ENCODE measurements at places on chromosomes 2 and 18.

DNA sequence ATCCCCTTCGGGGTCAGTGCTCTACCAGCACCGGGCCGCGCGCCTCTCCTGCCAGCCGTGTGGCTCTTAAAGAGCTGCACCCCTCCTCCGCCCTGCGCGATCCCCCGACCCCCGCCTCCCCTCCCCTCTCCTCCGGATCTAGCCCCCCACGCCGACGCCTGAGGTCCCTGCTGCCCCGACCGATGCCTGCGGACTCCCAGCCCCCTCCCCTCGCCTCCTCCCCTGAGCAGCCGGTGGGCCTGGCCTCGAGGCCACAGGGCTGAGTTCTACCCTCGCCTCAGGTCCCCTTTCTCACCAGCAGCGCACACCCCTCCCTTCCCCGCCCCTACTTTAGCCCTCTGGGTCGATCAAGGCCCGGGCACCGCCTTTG lies 5.8 kb upstream of the SIX3 start:
- no peak for DNase-seq

DNA sequence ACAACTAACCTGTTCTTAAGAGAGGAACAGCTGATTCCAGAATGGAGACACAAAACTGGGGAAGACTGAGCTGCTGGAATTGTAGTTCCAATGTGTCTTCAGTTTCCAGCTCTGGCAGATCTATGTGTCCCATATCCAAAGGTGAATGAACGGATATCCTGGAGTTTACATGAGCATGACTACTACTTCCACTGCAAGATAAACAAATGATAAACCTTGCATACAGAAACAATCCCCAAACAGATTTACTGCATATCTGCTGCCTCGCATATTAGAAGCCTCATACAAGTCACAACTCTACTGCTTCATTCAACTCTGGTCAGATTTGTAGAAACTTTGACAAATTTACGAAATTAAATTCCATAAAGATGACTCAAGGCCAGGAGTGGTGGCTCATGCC lies 15.0 kb downstream of the RTTN start:
- DNase-seq = no peak

DNA sequence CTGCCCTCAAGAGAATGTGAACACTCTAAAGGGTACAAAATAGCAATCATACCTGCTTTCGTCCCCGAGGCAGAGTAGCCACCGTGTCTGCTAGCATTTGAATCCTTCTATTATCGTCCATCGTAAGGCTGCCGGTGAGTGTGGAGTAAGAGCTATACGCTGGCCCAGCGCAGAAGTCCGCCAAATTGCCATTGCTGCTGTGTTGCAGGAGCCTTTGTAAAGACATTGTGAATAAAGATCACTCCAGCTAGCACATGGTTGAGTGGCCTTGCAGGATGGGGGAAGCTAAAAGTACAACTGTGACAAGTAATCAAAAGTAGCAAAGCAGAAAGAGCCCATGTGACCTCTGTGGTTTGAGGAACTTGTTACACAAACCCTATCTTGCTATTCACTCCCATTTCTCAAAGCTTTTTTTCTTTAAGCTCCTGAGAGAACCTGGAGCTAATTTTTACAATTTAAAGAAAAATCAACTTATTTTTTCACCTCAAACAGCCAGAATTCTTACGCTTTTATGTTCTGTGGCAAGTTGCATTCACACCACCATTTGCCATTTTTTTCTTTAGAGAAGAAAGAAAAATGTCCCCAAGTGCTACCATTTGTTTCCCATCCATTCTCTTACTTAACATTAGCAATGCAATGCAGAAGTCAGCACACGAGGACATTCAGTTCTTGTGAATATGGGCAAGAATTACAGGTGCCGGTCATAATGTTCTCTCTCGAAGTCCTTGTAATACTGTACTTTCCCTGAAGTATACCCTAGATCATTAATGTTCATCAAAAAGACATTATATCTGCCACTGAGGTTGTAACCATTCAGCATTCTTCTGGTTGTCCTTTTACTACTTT lies at the start of gene CYTIP:
CYTIP (minus strand) TSS at position 295 of the 846 bp plus-strand sequence; CDS start at position 226, 69 bp downstream.
- DNase-seq = no peak

DNA sequence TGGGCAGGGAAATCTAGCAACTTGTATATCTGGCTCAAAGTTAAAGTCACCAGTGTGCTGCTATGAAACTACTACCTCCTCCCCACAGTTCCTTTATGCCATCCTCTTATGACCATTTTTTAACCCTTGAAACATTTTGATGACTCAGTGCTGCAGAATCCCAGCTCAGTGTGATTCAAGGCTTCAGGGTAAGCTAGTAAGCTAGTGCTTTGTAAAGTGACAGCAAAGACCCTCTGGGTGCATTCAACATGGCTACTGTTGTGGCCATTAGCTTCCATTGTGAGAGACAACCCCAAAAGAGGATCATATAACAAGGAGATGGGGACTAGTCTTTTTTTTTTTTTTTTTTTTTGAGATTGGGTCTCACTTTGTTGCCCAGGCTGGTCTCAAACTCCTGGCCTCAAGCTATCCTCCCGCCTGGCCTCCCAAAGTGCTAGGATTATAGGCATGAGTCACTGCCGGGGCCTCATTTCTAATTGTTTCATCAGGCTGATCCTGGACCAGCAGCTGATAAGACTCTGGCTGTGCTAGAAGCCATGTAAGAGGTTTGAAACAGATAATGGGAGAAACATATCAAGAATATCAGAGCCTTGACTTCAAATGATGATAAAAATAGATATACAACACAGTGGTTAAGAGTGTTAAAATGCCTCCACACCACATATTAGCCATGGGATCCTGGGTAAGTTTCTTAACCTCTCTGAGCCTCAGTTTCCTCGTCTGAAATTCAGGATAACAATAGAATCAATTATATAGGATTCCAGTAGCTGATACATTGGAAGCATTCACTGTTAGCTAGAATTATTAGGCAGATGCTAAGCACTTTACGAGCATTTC lies 65.7 kb upstream of the RTN4 start:
- DNase-seq = no peak

GRCh38 chr18:78920456-78921138 lies 59.0 kb upstream of the SALL3 start:
- DNase-seq = no peak

DNA sequence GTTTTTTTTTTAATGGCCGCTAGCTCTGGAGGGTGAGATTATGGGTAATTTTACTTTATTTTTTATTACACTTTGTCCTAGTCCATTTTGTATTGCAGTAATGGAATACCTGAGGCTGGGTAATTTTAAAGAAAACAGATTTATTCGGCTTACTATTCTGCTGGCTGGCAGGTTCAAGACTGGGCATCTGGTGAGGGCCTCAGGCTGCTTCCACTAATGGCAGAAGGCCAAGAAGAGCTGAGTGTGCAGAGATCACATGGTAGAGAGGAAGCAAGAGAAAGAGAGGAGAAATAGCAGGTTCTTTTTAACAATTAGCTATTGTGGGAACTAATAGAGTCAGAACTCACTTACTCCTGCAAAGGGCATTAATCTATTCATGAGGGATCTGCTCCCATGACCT lies 52.4 kb upstream of the ARHGAP28 start:
- DNase-seq = no peak

DNA sequence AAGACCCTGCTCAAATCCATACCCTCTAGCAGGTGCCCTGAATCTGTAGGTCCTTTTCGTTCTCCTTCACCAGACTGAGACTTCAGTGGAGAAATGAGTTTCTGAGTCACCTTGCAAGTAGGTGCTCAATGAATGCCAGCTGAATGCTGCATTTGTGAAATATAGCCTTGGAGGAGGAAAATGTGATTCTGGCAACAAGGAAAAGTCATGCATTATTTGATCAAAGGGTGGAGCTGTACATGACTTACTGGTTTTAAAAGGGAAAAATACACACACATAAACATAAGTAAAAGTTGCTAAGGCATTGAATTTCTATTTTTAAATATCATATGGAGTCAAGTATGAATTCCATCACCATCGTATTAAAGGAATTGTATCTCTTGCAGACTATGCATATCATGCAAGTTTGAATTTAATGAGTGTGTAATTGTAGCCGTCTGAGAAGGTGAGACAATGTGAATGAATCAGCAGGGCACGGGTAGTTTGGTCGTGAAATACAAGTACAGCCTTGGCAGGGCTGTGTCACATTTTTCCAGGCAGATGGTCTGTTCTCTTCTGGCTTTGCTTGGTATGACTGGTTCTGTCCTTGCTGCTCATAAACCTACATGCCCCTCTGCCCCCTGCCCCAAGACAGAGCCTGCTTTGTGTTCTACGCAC lies 160.8 kb downstream of the COL6A3 start:
- DNase-seq = no peak

All from NCI-H2171 (cell line).